ENCODE measurements at places on chromosomes 7 and 10.

GRCh38 chr7:10770176-10770575 lies 203.5 kb upstream of the PHF14 start:
- DNase-seq: no peak

- DNase-seq: peak; percentile 19
These were observed 15.1 kb upstream of the ZNF273 start for GRCh38 chr7:64887756-64888508.

GRCh38 chr7:141012696-141013344 lies 1.9 kb downstream of the MRPS33 start:
- peak; percentile 16 for DNase-seq

DNA sequence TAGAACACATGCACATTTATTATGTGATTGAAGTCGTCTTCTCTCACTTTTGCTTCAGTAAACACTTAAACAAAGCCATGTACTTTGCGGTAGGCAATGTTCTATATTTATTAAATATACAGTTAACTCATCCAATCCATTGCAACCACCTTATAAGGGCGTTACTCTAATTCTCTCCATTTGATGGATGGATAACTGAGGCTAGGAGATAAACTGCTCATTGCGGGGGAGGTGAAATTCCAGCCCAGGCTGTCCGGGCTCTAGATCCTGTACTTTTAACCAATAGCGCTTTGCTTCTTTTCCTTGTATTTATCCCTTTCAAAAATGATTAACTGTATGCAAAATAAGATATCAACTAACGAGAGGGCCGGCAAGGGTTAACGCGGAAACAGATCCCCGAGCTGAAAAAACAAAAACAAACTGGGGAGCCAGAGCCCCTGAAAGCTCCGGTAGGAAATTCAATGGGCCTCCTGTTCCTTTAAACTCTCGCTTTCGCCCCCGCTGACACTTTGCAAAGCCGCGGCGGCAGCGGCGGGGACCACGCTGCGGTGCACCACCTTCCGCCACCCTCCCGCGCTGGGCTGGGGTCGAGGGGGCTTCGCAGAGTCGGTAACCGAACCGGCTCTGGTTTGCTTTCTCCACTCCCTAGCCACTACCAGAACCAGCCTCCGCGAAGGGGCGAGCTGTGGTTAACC lies 1.0 kb upstream of the PLXDC2 start:
- DNase-seq: no peak

GRCh38 chr7:134954197-134955082 lies 31.9 kb upstream of the AGBL3 start:
- no peak for DNase-seq

- no peak for DNase-seq
These were observed 21.1 kb upstream of the LANCL2 start for GRCh38 chr7:55343860-55344606.

DNA sequence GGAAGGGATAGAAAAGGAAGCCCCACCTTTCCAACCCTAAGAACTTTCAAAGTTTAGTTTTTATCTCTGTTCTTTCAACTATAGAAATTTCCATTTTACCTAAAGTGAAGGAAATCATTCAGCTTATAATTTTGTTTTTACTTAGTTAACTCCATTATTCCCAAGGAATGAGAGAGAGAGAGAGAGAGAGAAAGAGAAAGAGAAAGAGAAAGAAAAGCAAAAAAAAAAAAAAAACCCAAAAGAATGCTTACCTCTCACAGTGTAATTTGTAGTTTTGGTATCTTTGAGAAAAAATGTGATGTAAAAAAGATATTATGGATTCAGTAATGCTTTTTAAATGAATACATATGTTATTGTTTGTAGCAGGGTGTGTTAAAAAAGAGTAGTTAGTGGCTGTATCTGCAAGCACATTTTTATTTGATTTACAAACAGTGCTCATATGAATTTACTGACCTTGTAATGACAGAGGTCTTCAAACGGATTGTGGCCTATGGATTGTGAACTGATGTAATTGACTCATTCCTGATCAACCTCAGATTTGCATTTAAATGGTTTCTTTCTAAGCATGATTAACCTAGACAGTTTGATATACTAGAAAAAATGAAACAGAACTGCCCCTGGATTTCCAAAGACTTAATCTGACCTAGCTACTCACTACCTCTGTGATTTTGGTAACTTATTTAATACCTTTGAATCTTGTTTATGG lies 64.9 kb downstream of the LCOR start:
- DNase-seq: no peak

- no peak for DNase-seq
These were observed 23.2 kb downstream of the POR start for GRCh38 chr7:75937958-75938786.

GRCh38 chr7:142887282-142888015 lies 1.9 kb upstream of the TRPV6 start:
- DNase-seq: no peak

Measured in T-helper 2 cell (primary cell).